Right hindlimb (tissue), 1 donor: ENCODE measurements at places on chromosomes 5 and 9.

DNA sequence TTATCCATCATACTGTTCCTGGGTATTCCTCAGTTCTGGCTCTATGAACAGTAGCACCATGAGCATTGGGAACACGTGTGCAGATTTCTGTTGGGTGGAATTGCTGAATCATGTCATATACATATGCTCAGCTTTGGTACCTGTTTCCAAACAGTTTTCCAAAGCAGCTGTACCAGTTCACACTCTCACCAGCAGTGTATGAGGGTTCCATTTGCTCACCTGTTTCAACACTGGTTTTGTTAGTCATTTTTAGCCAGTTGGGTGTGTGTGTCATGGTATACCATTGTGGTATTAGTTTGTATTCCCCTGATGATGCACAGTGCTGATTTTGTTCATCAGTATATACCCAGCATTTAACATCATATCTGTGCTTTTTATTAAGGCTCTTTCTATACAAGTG lies 56.7 kb upstream of the ECM2 start:
- DNase-seq, result no peak

GRCh38 chr9:109828254-109828653 lies 48.3 kb downstream of the PALM2AKAP2 start:
- no peak for DNase-seq

DNA sequence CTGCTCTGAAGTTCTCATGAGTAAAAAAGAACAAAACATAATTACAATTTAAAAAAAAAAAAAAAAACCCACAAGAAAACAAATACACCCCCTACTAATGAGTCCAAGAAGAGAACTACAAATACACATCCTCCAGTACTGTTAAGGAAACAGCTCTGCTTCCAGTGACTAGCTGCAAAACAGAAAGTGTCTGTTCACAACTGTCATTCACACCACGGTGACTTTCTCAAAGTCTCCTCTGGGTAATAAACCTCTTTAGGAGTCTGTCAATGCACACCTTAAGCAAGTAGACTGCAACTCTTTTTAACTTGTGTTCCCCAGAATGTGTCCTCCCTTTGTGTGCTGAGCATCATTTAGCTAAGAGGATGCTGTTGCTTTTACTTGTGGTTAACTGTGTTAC lies 6.2 kb downstream of the REEP5 start:
- DNase-seq, result no peak

GRCh38 chr5:173888473-173889131 lies 453 bp downstream of the CPEB4 start:
- no peak for DNase-seq

DNA sequence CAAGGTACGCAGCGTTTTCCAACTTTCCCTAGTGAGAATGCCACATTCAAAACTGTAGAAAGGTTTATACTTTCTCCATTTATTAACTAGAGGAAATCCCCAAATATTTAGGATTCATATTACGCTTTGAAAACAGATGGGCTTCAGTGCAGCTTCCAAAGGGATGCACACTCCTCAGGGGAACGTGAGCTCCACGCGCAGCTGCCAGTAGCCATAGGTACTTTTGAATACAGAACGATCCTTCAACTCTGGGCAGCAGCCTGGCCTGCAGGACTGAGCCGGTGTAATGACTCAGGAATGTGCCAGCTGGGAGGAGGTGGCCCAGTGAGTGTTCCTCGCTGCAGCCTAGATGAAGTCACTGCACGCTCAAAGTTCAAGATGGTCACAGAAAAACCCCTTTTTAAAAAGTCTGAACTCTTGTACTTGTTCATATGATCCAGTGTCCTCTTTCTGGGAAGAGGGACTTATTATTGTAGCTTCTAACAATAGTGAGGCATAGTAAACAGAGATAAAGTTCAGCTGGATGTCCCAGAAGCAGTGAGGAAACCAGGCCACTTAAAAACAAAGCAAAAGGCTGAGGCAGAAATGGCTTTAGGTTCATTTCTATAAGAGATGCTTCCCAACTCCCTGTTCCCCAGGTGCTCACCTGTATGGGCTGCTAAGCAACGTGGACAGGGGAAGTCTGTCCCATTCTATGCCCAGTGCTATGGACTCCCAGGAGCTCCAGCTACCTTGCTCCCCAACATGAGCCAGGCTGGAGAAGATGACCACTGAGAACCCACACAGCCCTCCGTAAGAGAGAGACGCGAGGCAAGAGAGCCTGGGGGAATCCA lies 130.0 kb downstream of the LHFPL2 start:
- peak; percentile 81 for DNase-seq

DNA sequence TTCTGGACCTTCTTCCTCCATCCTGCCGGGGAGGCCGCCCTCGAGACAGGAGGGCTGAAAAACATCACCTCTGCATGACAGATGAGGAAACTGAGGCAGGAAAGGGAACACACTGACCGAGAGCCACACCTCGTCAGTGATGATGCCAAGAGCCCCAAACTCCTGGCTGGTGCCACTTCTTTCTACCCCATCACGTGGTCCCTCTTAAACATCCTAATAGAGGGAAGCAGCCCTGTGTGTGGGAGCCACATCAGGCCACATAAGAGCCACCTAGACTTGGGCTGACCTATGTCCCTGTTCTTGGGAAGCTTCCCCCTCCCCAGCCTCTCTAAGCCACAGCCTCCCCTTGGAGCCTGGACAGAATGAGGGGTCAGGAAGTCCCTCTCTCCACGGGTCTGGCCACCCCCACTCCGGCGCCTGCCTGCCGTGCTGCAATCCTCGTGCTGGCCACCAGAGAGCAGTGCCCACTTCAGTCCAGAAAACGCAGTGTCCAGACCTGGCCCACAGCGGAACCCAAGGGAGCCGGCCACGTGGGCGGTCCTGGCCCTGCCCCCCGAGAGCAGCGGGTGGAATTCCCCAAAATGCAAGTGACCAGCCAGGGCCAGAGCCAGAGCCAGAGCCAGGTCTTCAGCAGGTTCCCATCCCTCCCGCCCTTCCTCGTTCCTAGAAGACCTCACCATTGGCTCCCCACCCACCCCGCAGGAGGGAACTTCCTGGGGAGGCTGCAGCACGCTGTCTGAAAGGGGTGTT lies 54.7 kb upstream of the SARDH start:
- DNase-seq, result peak; percentile 85

DNA sequence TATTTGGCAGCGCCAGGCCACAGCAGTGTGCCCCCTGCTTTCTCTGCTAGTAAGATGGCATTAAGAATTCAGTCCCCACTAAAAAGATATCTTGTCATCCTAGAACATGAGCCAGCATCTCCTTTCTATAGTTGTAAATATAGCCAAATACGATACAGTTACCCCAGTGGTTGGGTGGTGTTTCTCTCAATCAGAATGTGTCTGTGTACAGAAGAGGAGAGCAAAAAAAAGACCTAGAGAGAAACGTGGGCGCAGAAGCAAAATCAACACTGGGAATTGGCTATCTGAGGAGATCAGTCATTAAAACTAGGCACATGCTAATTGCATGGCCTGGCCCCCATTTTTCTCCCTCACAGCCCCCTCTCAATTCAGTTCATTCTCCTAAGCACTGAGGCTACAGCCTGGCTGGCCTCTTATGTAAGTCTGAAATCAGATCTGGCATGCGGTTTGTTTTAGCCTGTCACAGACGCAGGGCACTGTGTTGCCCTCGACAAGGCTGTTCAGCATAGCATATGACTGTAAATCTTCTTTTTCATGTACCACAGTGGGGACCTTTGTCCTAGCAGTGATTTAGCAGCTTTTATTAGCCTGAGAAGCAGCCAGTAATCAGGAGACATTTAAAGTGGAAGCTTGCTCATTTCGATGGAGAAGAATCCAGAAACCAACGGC lies 57.8 kb downstream of the RORB start:
- peak; percentile 28 for DNase-seq

GRCh38 chr9:72565535-72565934 lies 44.1 kb downstream of the TMC1 start:
- no peak for DNase-seq

DNA sequence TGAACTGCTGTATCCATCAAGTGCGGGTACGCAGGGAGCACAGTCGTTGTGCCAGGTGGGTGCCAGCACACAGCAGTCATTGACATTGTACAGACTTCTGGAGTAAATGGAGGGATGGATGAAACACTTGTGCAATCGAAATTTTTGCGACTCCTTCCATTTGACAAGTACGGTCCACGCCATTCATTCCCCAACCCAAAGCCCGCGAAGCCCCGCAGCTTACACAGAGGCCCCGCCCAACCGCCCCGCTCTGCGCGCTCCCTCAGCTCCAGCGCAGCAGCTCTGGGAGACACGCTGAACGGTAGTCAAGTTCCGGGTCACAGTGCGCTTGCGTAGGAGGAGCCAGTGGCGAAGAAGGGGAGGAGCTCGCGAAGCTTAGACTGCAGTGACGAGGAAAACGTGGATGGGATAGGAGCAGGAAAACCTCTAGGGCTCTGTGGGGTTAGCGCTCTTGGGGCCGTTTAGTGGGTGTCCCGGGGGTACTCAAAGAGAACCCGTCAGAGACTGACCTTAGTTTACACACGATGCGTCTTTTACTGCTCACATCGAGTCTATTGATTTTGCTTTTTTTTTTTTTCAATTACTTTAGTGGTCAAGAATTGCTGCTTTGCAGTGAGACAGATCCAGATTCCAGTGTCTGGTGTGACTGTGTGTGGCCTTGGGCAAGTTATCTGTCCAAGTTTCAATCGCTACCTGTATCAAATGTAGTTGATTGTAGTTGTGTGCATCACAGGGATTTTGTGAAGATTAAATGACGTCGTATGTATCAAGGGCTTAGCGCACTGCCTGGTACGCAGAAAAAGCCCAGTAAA lies 15.3 kb upstream of the MSANTD3 start:
- DNase-seq, result peak; percentile 88

- DNase-seq, result no peak
These were observed 108.7 kb downstream of the MUSK start for GRCh38 chr9:110777196-110777875.

DNA sequence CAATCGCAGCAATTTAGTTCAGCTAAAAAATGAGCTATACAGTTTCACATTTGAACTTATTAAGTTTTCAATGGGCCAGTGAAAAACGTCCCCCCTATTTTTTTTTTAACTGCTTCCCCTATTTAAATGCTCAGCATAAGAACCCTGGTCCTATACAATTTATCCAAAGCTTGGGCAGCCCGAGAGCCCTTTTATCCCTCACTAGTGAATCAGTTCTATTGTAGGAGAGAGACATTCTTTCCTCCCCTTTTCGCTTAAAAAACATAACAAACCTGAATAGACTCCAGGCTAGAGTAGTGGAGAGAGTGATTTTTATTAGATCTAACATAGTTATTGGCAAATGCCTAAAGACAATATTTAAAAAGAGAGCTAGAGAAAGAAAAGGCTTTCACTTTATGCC lies 1.4 kb downstream of the LIX1 start:
- DNase-seq, result no peak

DNA sequence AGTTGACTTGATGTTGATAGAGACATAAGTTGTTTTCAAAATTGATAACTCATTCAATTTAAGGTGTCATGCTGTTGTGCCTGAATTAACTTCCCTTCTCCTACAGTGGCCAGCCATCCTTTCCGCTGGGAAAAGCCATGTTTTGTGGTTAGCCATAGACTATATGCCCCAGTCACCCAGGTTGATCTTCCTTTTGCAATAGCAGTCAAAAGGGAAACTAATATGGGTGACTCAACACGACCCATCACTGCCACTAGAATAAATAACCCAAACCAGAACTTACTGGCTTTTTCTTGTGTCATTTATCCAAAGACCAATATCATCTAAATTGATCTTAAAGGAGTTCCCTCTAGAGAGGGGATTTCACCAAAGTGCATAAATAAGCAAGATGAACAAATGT lies 87.4 kb downstream of the PTCD2 start:
- DNase-seq, result no peak

- DNase-seq, result no peak
These were observed 33.1 kb upstream of the RAPGEF1 start for GRCh38 chr9:131772940-131773339.
